Activated T-helper 2 cell treated with anti-CD3 and anti-CD28 coated beads, Interferon-gamma antibody, Interleukin-2, Interleukin-4, amounts not matched to agents 10 μg/mL and 5 μg/mL and 100 μg/mL, durations not matched to agents 14 hours and 24 hours and 36 hours (primary cell): ENCODE measurements at places on chromosomes 1 and 21. TPM values are rescaled to one million over a fixed set of nuclear protein-coding genes. Genes with fewer than 3 reads are reported as not detected.

DNA sequence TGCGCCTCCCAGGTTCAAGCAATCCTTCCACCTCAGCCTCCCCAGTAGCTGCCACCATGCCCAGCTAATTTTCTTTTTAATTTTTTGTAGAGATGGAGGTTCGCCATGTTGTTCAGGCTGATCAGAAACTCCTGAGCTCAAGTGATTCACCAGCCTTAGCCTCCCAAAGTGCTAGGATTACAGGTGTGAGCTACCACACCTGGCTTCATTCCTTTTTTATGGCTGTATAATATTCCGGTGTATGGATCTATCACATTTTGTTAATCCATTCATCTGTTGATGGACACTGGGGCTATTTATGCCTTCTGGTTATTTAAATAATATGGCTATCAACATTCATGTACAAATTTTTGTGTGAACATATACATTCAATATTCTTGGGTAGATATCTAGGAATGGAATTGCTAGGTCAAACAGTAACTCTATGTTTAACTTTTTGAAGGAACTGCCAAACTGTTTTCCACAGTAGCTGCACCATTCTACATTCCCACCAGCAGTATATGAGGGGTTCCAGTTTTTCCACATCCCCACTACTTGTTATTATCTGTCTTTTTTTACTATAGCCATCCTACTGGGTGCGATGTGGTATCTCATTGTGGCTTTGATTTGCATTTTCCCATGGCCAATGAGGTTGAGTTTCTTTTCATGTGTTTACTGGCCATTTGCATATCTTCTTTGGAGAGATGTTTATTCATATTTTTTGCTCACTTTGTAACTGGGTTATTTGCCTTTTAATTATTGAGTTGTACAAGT is 11.0 kb downstream of the SLC27A3 start:
- H3K36me3 ChIP-seq: no peaks in the 10 kb centered on the region
- H3K27me3 ChIP-seq: no peaks in the 10 kb centered on the region
- H3K27ac ChIP-seq: no peak overlapping the region

GRCh38 chr1:213041443-213041842 is 9.6 kb upstream of the RPS6KC1 start:
- no peak for DNase-seq
- no peaks in the 10 kb centered on the region for H3K36me3 ChIP-seq
- H3K27me3 ChIP-seq: peaks cover 15% of the 10 kb centered on the region
- no peak overlapping the region for H3K4me3 ChIP-seq
- H3K27ac ChIP-seq: no peak overlapping the region
- peaks cover 10% of the 10 kb centered on the region for H3K4me1 ChIP-seq

DNA sequence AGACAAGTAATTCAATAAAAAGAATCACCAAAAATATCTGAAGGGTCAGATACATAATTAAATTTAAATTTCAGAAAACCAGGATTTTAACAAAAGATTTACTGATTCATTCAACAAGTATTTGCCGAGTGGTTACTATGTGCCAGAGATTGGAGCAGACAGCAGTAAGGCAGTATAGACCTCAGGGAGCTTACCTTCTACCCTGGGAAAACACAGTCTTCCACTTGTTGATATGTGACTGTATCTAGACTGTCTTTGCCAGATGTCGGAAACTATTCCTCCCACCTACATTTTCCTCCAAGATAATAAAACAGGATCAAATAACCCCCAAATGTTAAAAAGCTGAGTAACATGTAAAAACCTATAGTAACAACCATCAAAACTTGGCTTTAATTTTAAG is 6.2 kb downstream of the HNRNPR start:
- H3K27ac ChIP-seq: peak overlapping the region; percentile 24
- DNase-seq: no peak
- H3K27me3 ChIP-seq: no peaks in the 10 kb centered on the region
- peaks cover 78% of the 10 kb centered on the region for H3K36me3 ChIP-seq
- no peak overlapping the region for H3K4me3 ChIP-seq
- H3K4me1 ChIP-seq: peaks cover 48% of the 10 kb centered on the region

- H3K36me3 ChIP-seq: peaks cover 6% of the 10 kb centered on the region
- no peak for DNase-seq
- peak overlapping the region; percentile 93 for H3K27ac ChIP-seq
- no peaks in the 10 kb centered on the region for H3K27me3 ChIP-seq
- peak overlapping the region; percentile 96 for H3K4me3 ChIP-seq
Observed at GRCh38 chr1:10033359-10033845, 644 bp downstream of the UBE4B start.

GRCh38 chr1:25797939-25798338 is 2.1 kb upstream of the SELENON start:
- peaks cover 50% of the 10 kb centered on the region for H3K27me3 ChIP-seq
- no peaks in the 10 kb centered on the region for H3K36me3 ChIP-seq
- no peak overlapping the region for H3K27ac ChIP-seq
- H3K4me3 ChIP-seq: no peak overlapping the region

- no peaks in the 10 kb centered on the region for H3K27me3 ChIP-seq
- H3K36me3 ChIP-seq: no peaks in the 10 kb centered on the region
- H3K4me1 ChIP-seq: peaks cover 5% of the 10 kb centered on the region
- H3K4me3 ChIP-seq: no peak overlapping the region
- no peak overlapping the region for H3K27ac ChIP-seq
Observed at GRCh38 chr21:22421416-22422180, 1423.4 kb downstream of the NCAM2 start.

DNA sequence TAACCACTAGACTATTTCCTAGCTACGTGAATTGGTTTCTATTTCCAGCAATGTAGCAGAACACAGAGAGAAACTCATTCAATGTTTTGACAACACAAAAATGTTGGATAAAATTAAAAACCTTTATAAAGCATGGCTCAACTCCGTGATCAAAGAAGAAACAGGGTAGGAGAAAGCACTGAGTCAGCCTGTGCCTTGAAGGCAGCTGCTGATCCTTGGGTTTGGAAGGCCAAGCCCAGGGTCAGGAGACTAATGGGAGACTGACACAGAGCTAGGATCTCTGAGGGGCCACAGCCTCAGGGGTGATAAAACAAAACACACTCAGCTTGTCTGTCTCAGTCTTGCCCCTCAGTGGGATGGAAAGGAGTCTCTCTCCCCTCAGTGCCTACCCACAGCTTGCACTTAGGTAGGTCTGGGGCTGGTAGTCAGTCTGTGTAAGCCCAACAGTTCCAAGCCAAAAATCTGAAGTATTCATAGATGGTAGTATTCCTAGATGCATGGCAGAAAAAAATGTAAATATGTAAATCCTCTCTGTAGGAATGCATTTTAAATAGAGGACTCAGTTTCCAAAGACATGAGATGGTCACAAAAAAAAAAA is 53.3 kb downstream of the B3GALNT2 start:
- H3K27ac ChIP-seq: no peak overlapping the region
- H3K27me3 ChIP-seq: no peaks in the 10 kb centered on the region
- no peak for DNase-seq
- peaks cover 33% of the 10 kb centered on the region for H3K36me3 ChIP-seq
- H3K4me3 ChIP-seq: no peak overlapping the region

DNA sequence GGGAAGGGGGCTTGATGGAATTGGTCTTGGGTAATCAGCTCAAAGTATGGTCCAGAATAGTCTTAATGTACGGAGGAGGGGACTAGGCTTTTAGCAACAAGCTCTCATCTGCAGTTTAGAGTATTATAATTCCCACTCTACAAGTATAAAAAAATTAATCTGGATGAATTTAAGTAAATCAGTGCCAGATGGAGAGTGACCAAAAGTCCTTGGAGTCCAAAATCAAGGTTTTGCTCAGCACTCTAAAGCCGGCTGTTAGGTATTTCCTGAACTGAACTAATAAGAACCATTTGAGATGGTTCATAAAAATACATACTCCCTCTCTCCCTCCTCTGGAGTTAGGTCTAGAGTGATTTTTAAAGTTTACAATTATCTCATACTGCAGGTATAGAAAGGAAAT is 23.7 kb downstream of the GLUL start:
- DNase-seq: no peak
- H3K4me3 ChIP-seq: no peak overlapping the region
- H3K4me1 ChIP-seq: no peaks in the 10 kb centered on the region
- peaks cover 22% of the 10 kb centered on the region for H3K27me3 ChIP-seq

- no peak overlapping the region for H3K27ac ChIP-seq
- no peak for DNase-seq
- H3K4me1 ChIP-seq: peaks cover 6% of the 10 kb centered on the region
- H3K4me3 ChIP-seq: no peak overlapping the region
- H3K27me3 ChIP-seq: peaks cover 12% of the 10 kb centered on the region
Observed at GRCh38 chr1:107617921-107618320, 347.1 kb downstream of the VAV3 start.

- no peak for DNase-seq
- peaks cover 3% of the 10 kb centered on the region for H3K4me1 ChIP-seq
- H3K27ac ChIP-seq: no peak overlapping the region
- no peak overlapping the region for H3K4me3 ChIP-seq
- H3K27me3 ChIP-seq: no peaks in the 10 kb centered on the region
- H3K36me3 ChIP-seq: no peaks in the 10 kb centered on the region
Observed at GRCh38 chr1:209105701-209106100, 477.8 kb upstream of the CAMK1G start.

DNA sequence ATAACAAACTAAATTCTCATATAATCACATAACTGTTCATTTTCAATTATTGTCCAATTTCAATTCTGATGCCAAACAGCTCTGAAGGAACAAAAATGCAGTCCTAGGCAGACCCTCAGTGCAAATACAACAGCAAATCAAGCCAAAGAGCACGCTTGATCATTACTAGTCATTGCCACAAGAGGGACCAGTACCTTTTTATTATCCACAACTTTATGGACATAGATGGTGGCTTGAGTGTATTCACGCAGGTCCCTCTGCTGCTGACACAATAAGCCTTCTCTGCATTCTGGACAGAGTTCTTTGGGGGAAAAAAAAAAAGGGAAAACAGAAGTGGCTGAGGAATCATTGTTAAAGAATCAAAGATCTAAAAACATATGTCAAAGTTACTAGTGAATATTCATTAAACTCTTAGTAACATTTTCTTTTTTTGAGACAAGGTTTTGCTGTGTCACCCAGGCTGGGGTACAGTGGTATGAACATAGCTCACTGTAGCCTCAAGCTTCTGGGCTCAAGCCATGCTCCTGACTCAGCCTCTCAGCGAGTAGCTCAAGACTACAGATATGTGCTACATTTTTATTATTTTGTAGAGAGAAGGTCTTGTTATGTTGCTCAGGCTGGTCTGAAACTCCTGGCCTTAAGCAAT is 34.3 kb upstream of the RAP1GAP start:
- no peaks in the 10 kb centered on the region for H3K27me3 ChIP-seq
- DNase-seq: no peak
- H3K36me3 ChIP-seq: peaks cover 71% of the 10 kb centered on the region
- H3K4me3 ChIP-seq: no peak overlapping the region

DNA sequence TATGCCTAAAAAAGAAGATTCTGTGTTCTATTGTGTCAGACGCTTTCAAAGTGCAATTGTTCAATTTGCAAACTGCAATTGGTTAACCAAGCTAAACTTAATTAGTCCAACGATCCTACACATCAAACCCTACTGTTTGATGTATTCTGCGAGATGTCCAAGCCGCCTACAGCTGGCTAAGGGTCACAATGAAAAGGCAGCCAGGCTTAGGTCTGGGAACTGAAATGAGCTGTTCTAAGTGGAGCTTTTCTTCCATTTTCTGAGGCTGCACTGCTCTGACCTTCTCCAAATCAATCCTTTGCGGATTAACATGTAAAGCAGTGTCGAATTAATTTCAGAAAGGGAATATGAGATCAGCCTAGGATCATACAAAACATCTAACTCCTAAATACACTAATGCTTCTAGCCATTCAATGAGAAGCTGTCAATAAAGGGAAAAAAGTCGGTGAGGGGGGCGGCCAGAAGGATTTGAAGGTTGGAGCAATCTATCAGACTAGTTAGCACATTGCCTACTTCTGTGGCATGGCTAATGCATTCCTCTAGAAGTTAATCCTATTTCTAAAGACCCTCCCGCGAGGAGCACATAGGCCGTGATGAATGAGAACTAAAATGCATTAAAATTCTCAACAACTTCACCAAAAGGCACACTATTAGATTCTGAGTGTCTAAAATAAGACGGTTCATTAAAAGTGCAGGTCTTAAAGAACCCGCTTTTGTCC is 119.0 kb downstream of the SIM2 start:
- peaks cover 2% of the 10 kb centered on the region for H3K4me1 ChIP-seq
- no peak overlapping the region for H3K27ac ChIP-seq
- no peak for DNase-seq
- no peaks in the 10 kb centered on the region for H3K27me3 ChIP-seq
- H3K4me3 ChIP-seq: no peak overlapping the region

- peaks cover 3% of the 10 kb centered on the region for H3K27me3 ChIP-seq
- DNase-seq: no peak
- peaks cover 27% of the 10 kb centered on the region for H3K4me1 ChIP-seq
- H3K4me3 ChIP-seq: no peak overlapping the region
- H3K36me3 ChIP-seq: no peaks in the 10 kb centered on the region
- H3K27ac ChIP-seq: no peak overlapping the region
Observed at GRCh38 chr1:58854576-58854975, 70.7 kb upstream of the JUN start.

- H3K27ac ChIP-seq: no peak overlapping the region
- no peak for DNase-seq
- H3K27me3 ChIP-seq: peaks cover 21% of the 10 kb centered on the region
- H3K4me1 ChIP-seq: no peaks in the 10 kb centered on the region
- no peaks in the 10 kb centered on the region for H3K36me3 ChIP-seq
- no peak overlapping the region for H3K4me3 ChIP-seq
Observed at GRCh38 chr1:223208164-223209076, 65.4 kb upstream of the TLR5 start.

GRCh38 chr1:55443175-55443915 is 228.2 kb upstream of the USP24 start:
- H3K36me3 ChIP-seq: no peaks in the 10 kb centered on the region
- H3K27ac ChIP-seq: no peak overlapping the region
- H3K4me1 ChIP-seq: peaks cover 10% of the 10 kb centered on the region
- H3K4me3 ChIP-seq: no peak overlapping the region

GRCh38 chr1:211099393-211099792 is 34.6 kb downstream of the KCNH1 start:
- no peak for DNase-seq
- no peak overlapping the region for H3K27ac ChIP-seq

Gene KCNJ10
- 0.11 TPM in 1 of 2 replicates, not detected in the other for total RNA-seq

Gene PKLR
- total RNA-seq: not detected in 2 replicates

Gene MAN1C1
- 4.1 and 5.0 TPM in 2 replicates for total RNA-seq

Gene KIF17
- total RNA-seq: 0.09 TPM in 1 of 2 replicates, not detected in the other

Gene KCNE1
- 0.37 and 0.46 TPM in 2 replicates for total RNA-seq
